ENCODE measurements at places on chromosomes 11 and 22. TPM values are rescaled to one million over a fixed set of nuclear protein-coding genes. Genes with fewer than 3 reads are reported as not detected.

MIEF1 gene
- polyA plus RNA-seq = 18.7 TPM

ZFTA gene
- 26.4 TPM for polyA plus RNA-seq

P2RX6 gene
- polyA plus RNA-seq = 26.8 TPM

GPHA2 gene
- not detected for polyA plus RNA-seq

PIWIL4 gene
- 5.0 TPM for polyA plus RNA-seq

DNA sequence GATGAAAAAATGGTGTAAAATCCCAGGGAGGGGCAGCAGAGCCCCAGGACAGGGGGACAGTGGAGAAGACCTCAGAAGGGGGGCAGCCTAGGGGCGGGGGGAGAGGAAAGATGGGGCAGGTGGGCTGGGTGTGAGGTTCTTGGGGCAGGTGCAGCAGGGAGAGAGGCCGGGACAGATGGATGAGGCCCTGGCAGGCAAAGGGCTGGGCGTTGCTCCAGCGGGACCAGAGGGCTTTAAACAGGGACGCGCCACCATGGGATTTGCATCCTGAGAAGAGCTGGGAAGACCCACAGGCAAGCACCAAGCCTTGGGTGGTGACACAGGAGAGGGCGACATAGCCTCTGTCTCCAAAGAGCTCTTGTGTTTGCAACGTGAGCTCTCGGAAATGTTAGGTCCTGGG lies 1342.8 kb downstream of the TBC1D22A start:
- DNase-seq = no peak

GRCh38 chr22:35660291-35661127 lies 12.3 kb downstream of the APOL6 start:
- DNase-seq = no peak

GRCh38 chr11:131065435-131066413 lies 149.4 kb upstream of the SNX19 start:
- DNase-seq = no peak

DNA sequence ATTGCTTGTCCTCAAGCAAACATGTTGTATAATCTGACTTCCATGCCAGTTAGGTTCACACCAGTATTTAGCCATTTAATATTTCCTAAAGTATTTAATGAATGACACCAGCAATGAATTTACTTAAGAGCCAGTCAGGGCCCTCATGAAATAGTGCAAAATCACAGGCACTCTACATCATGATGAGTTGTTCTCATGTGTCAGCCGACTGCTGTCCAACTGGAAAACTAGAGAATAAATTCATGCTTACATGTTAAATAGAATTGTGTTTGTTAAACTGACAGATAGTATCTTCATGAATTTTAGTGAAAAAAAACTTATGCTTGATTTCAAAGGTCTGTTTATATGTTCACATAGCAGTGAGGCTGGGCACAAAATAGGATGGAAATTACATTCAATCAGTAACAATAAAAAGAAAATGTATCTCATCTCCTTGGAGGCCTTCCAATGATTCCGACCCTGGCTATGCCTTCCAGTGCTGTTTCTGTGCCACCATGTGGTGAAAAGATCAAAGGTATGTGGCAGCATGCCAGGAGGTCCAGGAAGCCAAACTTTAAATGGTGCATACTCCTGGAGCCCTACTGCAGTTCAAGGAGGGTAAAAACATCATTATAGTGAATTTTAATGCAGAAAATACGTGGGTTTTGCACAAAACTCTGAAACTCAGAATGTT lies 45.2 kb downstream of the CTSC start:
- peak; percentile 51 for DNase-seq

- no peak for DNase-seq
Measured at GRCh38 chr11:84687433-84687832, 939.7 kb downstream of the DLG2 start.

DNA sequence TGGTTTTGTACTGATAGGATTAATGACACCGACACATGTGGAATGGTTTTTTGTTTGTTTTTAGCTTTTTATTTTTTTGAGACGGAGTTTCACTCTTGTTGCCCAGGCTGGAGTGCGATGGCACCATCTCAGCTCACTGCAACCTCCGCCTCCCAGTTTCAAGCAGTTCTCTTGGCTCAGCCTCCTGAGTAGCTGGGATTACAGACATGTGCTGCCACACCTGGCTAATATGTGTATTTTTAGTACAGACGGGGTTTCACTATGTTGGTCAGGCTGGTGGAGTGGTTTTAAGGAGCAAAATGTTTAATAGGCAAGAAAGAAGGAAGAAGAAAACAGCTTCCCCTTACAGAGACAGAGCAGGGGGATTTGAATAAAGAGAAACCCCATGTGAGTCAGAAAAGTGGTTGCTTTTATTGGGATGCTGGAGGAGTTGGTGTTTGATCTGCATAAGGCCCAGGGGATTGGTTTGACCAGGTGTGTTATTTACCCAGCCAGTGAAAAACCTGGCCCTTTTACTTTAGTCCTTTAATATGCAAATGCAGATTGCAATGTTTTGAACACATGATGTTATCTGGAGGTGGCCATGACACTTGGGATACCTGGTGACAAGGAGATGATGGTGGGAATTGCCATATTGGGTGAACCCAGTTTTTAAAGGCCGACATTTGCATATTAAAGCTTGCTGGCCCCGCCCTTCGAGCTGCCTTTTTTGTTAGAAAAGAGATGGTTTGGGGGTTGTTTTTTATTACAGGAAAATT lies 24.3 kb downstream of the SUSD2 start:
- no peak for DNase-seq

DNA sequence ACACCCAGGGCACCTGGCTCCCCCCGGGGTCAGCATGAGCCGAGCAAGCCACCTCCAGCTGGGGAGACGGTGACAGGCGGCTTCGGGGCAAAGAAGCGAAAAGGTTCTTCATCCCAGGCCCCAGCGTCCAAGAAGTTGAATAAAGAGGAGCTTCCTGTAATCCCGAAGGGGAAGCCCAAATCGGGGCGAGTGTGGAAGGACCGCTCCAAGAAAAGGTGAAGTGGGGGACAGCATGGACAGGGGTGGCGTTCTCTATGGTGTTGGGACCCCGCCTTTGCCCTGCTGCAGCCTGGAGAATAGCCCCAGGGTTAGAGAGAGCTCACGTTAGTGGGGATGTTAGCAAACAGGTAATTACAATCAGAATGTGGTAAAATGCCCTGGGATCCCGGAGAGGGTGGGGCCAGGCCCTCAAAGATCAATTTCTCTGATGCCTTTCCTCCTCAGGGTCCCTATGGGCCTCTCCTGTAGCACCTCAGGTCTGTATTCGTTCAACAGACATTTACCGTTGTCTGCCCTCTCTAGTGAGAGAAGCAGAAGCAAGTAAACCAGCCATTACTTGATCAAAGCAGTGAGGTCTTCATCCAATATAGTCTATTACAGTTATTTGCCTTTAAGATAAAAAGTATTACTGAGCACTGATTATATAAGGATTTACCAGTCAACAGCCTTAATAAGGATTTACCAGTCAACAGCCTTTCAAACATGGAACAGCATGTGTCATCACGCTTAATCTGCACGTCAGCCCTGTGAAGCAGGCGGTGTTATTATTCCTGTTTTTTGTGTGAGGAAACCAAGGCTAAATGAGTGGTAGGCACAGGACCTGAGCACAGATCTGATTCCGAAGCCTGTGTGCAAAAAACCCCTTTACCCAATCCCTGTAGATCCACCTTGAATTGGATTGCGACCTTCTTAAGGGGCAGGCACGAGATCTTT lies 1.0 kb downstream of the CCDC86 start:
- DNase-seq = no peak

DNA sequence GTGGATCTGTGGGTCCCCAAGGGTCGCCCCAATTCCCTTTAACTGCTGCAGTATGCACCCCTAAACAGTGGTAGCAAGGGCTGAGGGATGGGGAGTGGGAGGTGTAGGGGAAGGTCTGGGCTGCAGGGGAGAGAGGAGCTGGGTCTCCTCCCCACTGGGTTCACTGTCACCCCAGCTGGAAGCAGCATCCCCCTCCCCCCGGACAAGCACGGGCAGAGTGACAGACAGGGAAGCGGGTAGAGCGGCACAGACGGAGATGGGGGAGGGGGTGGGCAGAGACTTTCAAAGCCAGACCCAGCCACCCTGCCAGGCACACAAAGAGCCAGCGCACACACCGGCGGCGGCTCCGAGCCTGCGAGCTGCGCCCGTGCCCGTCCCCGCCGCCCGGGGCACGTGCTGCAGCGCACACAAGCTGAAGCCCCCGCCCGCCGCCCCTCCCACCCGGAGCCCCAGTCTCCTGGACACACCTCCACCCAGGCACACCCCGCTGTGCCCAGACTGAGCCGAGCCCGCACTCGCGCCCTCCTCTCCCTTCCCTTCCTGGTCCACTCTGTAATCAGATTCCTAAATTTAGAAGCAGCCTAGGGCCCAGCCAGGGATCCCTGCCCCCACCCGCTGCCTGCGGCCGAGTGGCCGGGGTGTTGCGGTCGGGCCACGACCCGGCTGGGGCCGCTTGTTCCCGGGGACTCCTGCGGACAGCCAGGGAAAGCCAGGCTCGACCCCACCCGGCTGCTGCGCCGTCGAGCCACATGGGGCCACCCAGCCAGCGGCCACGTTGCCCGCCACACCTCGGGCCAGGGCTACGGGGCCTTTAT lies 935 bp upstream of the RCOR2 start:
- DNase-seq = peak; percentile 74

DNA sequence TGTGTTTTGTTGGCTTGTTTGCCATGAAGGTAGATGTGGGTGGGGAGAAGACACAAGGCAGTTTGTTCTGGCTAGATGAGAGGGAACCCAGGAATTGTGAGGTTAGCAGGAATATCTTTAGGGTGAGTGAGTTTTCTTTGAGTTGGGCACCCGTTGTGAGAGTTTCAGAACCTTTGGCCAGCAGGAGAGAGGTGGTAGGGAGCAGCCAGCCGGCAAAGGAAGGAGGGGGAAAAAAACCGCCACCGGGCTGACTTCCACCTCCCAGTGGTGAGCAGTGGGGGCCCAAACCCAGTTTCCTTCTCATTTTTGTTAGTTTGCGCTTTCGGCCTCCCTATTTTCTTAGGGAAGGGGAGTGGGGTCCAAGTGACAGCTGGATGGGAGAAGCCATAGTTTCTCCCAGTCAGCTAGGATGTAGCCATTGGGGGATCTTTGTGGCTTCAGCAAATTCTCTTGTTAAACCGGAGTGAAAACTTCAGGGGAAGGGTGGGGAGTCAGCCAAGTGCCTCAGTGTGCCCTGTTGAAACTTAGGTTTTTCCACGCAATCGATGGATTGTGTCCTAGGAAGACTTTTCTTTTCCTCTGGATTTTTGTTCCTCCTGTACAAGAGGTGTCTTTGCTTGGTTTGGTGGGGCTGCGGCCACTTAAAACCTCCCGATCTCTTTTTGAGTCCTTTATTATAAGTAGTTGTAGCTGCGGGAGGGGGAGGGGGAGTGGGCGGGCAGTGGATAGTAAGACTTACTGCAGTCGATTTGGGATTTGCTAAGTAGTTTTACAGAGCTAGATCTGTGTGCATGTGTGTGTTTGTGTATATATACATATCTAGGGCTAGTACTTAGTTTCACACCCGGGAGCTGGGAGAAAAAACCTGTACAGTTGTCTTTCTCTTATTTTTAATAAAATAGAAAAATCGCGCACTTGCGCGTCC lies 1.1 kb upstream of the GCAT start:
- DNase-seq = no peak

DNA sequence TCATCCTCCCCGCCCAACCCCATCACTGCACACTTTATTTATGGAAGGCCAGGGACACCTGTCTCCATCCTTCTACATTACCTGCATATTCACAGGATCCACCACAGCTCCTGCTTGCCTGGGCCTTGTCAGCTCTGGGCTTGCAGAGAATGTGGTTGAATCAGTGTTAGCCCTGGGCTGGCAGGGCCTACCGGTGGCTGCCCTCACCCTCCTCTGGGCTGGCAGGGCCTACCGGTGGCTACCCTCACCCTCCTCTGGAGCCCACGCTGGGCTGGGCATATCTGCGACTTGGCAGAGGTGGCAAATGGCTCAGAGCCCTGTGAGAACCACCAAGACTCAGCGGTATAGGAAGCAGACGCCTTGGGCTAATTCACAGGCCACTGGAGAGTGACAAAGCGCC lies 300.9 kb downstream of the NTM start:
- no peak for DNase-seq

DNA sequence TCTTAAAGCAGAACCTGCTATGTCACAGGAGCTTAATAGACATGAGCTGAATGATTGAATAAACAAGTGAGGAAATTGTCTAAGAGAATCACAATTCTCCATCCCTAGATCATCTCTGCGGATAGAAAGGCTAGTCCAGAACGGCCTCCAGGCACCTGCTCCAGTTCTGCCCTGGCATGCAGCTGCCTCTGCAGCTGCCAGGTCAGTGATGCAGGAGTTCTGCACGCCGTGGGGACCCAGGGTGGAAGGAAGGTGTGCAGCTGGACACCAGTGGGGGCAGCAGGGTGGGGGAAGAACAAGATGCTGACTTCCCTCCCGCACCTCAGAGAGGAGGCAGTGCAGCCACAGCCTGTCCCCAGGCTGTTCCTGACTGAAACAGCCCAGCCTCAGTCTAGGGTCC lies 192.1 kb upstream of the NCAM1 start:
- no peak for DNase-seq

DNA sequence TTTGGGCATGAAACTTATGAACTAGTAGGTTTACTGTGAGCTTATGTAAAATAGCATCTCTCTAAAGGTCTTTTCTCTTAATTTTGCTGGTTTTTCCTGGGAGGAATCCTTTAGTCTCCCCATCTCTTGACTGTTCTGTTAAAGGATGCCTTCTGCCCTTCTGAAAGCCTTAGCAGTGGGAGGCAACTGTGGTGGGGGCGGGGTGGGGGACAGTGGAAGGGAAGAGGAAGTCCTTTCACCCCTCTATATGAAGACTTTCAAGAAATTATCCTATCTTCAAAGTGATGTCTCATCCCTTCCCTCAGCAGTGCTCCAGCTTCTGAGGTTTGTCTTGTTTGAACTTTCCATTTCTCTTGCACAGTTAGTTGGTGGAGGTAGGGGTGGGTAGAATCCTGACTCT lies 73.1 kb downstream of the ELP4 start:
- no peak for DNase-seq

DNA sequence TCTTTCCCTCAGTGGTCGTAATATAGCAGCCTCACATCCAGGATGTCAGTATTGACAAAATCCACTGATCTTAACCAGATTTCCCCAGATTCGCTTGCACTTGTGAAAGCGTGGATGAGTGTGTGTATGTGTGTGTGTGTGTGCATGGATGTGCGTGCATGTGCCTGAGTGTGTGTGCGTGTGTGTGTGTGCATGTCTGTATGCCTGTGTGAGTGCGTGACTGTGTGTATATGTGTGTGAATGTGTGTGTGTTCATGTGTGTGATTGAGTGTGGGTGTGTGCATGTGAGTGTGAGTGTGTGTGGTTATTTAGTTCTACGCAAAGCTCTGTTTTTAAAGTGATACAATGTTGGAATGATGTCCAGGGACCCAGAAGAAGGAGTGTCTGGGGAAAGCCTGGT lies 723.2 kb downstream of the BRD1 start:
- DNase-seq = no peak

GRCh38 chr11:64519541-64519940 lies 71.5 kb upstream of the SLC22A12 start:
- DNase-seq = no peak

DNA sequence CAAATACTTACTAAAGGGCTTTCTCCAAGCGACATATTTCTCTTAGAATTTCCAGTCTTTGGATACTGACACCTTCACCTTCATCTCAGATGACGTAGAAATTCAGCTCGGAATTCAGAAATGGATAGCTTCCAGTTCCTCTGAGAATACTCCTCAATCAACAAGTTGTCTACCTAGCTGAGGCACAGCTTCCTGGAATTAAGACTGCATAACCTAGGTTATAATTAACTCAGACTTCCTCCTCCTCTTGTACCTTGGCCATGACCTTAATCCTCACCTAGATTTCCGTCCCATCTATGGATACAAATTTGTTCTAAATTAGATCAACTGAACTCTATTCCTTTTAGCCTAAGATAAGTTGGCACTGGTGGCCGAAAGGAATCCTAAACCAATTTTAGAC lies 17.4 kb downstream of the ATP5MG start:
- no peak for DNase-seq
